ENCODE measurements at places on chromosomes 3 and 15. TPM values are rescaled to one million over a fixed set of nuclear protein-coding genes. Genes with fewer than 3 reads are reported as not detected.

- H3K4me1 ChIP-seq, result peaks cover 23% of the 10 kb centered on the region
- H3K4me3 ChIP-seq, result no peak overlapping the region
- peaks cover 43% of the 10 kb centered on the region for H3K36me3 ChIP-seq
- H3K27ac ChIP-seq, result no peak overlapping the region
- no peak for DNase-seq
- H3K27me3 ChIP-seq, result no peaks in the 10 kb centered on the region
These were observed 53.1 kb downstream of the PAK2 start for GRCh38 chr3:196792771-196793170.

GRCh38 chr15:91919014-91919534, 65.6 kb downstream of the SLCO3A1 start:
- DNase-seq, result no peak
- no peak overlapping the region for H3K4me3 ChIP-seq
- no peaks in the 10 kb centered on the region for H3K36me3 ChIP-seq
- H3K27ac ChIP-seq, result no peak overlapping the region
- no peaks in the 10 kb centered on the region for H3K27me3 ChIP-seq
- H3K4me1 ChIP-seq, result peaks cover 8% of the 10 kb centered on the region

GRCh38 chr3:158783051-158783450, 18.8 kb upstream of the MFSD1 start:
- no peaks in the 10 kb centered on the region for H3K27me3 ChIP-seq
- no peaks in the 10 kb centered on the region for H3K4me1 ChIP-seq
- H3K27ac ChIP-seq, result no peak overlapping the region
- DNase-seq, result no peak
- no peaks in the 10 kb centered on the region for H3K36me3 ChIP-seq
- H3K4me3 ChIP-seq, result no peak overlapping the region

GRCh38 chr3:162269636-162270458, 773.2 kb downstream of the OTOL1 start:
- no peak overlapping the region for H3K27ac ChIP-seq
- DNase-seq, result no peak
- H3K36me3 ChIP-seq, result no peaks in the 10 kb centered on the region
- no peaks in the 10 kb centered on the region for H3K4me1 ChIP-seq
- H3K27me3 ChIP-seq, result no peaks in the 10 kb centered on the region

DNA sequence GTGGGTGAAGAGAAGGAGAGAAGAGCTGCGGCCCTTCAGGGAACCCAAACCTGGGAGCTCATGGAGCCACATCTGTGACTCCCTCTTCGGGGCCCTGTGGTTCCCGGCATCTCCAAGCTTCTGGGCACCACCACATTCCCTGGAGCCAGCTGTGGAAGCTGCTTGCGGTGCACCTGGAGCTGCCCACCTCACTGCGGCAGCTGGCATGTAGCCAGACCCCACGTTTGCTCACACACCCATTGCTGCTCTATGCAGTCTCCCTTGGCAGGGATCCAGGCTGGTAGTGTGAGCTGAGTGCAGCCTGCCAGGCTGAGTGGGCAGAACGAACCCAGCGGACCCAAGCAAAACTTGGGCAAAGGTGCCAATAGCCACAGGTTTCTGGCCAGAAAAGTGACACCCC, 16.8 kb upstream of the PLA2G4E start:
- H3K27me3 ChIP-seq, result no peaks in the 10 kb centered on the region
- no peak for DNase-seq
- H3K36me3 ChIP-seq, result no peaks in the 10 kb centered on the region
- no peak overlapping the region for H3K27ac ChIP-seq
- H3K4me1 ChIP-seq, result peaks cover 10% of the 10 kb centered on the region
- no peak overlapping the region for H3K4me3 ChIP-seq

- H3K36me3 ChIP-seq, result peaks cover 4% of the 10 kb centered on the region
- no peak overlapping the region for H3K4me3 ChIP-seq
- DNase-seq, result no peak
- H3K4me1 ChIP-seq, result peaks cover 11% of the 10 kb centered on the region
These were observed 5.3 kb downstream of the CEP19 start for GRCh38 chr3:196706731-196707130.

GRCh38 chr3:143063018-143063417, 56.6 kb upstream of the CHST2 start:
- H3K4me1 ChIP-seq, result peaks cover 20% of the 10 kb centered on the region
- no peak overlapping the region for H3K27ac ChIP-seq
- no peak for DNase-seq
- no peak overlapping the region for H3K4me3 ChIP-seq
- H3K36me3 ChIP-seq, result peaks cover 25% of the 10 kb centered on the region
- no peaks in the 10 kb centered on the region for H3K27me3 ChIP-seq

GRCh38 chr3:59133311-59133710, 83.5 kb upstream of the CFAP20DC start:
- DNase-seq, result no peak
- H3K36me3 ChIP-seq, result no peaks in the 10 kb centered on the region
- H3K27me3 ChIP-seq, result no peaks in the 10 kb centered on the region

- H3K36me3 ChIP-seq, result peaks cover 6% of the 10 kb centered on the region
- no peak overlapping the region for H3K27ac ChIP-seq
- H3K27me3 ChIP-seq, result no peaks in the 10 kb centered on the region
These were observed 41.3 kb downstream of the ZNF445 start for GRCh38 chr3:44436181-44436580.

DNA sequence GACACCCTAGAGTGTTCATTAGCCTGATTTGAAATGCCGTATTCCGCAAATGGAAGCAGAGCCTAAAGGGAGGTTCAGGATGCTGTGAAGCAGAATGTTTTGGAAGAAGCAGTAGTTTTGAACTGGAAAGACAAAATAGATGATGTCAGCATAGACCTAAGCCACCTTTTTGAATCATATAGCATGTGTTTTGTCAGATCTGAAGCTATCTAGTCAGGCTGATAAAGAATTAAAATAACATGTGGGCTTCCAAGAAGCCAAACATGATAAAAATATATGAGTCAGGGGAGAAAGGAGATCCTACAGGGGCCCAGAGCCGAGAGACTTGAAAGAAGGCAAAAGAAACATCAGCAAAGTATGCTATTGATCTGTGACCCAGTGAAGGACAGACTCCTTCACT, 47.2 kb upstream of the RASA2 start:
- H3K4me3 ChIP-seq, result no peak overlapping the region
- H3K27ac ChIP-seq, result peak overlapping the region; percentile 82
- H3K4me1 ChIP-seq, result peaks cover 32% of the 10 kb centered on the region
- no peak for DNase-seq

- H3K36me3 ChIP-seq, result no peaks in the 10 kb centered on the region
- no peak overlapping the region for H3K27ac ChIP-seq
- H3K4me3 ChIP-seq, result no peak overlapping the region
- H3K4me1 ChIP-seq, result peaks cover 6% of the 10 kb centered on the region
- DNase-seq, result no peak
- H3K27me3 ChIP-seq, result no peaks in the 10 kb centered on the region
These were observed 31.9 kb upstream of the EIF4A2 start for GRCh38 chr3:186751480-186751879.

DNA sequence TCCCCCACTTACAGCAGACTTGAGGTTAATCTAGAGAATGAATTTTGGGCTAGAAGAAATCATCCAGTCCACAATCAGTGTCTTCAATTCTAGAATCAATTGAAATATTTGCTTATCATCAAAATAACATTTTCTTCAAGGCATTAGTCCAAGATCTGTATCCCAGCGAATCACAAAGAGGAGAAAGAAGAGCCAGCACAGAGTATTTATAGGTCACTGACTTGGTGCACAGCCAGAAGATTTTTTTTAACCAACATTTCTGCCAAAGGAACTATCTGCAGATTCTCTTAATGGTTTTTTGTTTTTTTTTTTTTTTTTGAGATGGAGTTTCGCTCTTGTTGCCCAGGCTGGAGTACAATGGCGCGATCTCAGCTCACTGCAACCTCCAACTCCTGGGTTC, 178.2 kb downstream of the TNIK start:
- H3K27ac ChIP-seq, result no peak overlapping the region
- DNase-seq, result no peak
- no peak overlapping the region for H3K4me3 ChIP-seq
- H3K27me3 ChIP-seq, result no peaks in the 10 kb centered on the region

GRCh38 chr15:85749261-85750151, 45.2 kb downstream of the KLHL25 start:
- peaks cover 30% of the 10 kb centered on the region for H3K4me1 ChIP-seq
- no peak for DNase-seq
- no peak overlapping the region for H3K4me3 ChIP-seq

THSD4 gene
- not detected for total RNA-seq

CRBN gene
- 35.0 TPM for total RNA-seq

GOLGA6C gene
- not detected for total RNA-seq

DNAH1 gene
- 10.2 TPM for total RNA-seq

PATL2 gene
- total RNA-seq, result 16.1 TPM

TRAT1 gene
- 13.8 TPM for total RNA-seq
